Stimulated activated CD8-positive, alpha-beta memory T cell treated with anti-CD3 and anti-CD28 coated beads, Interleukin-7, amount 100 ng/mL, for 4 hours (primary cell): ENCODE measurements at places on chromosomes 1 and 21.
A peak's percentile ranks its signal among the peaks of the same experiment; 100 is the strongest.

- no peak for DNase-seq
Measured at GRCh38 chr1:213852107-213852506, 135.7 kb upstream of the PROX1 start.

DNA sequence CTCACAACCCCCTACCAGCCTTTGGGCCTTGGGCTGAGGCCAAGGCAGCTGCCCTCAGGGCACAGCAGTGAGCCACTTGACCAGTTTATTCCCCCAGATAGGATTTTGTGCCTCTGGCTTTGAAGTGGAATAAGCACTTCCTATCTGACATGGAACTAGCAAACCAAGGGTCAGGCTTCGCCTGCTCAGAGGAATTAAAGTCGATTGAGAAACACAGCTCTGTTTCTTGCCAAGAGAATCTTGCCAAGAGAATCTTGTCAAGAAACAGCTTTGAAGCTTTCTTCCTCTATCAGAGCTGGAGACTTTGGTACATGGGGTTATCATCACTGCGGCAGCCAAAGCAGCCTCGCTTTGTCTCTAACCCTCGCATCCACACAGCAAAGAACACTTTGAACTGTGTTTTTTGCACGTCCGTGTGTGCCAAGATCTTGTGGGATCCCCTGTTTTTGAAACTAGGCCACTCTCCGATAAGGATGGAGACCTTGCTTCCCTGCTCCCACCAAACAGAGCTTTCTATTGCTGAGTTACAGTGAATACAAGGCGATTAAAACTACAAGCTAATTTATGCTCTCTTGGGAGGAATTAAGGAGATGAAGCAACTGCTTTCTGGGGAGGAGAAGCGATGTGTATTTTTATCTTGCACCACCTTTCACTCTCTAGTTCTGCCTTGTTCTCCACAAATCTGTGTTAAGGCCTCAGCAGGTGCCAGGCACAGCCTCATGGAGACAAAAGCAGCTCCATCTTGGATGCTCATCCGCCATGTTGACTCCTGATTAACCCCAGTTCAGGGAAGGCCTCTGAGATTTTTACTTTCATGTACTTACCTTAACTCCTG, 67.3 kb downstream of the RHOU start:
- no peak for DNase-seq

DNA sequence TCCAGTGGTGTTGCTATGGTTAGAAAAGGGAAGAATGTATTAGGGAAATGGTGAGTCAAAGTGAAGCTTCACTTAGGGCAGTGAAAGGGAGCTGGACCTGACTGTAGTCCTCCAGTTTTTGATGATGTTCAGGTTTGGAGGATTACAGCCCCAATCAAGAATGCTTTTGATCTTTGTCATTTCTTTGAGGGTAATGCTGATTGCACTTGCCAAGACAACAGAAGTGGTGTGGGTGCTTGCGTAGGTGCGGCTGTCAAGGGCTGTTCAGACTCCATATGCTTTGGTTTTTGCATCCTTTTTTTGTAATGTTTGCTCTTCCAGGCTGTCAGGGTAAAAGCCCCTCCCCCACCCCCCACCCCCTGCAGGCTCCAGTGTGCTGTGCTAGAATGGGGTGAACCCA, 38.9 kb downstream of the HHAT start:
- DNase-seq, result no peak

GRCh38 chr1:26471498-26472319, 531 bp upstream of the HMGN2 start:
- peak; percentile 24 for DNase-seq

GRCh38 chr1:31199949-31200348, 39.7 kb downstream of the NKAIN1 start:
- DNase-seq, result no peak

- DNase-seq, result no peak
Measured at GRCh38 chr1:42305639-42306038, 29.4 kb downstream of the FOXJ3 start.

- no peak for DNase-seq
Measured at GRCh38 chr21:45457832-45458172, 52.8 kb downstream of the COL18A1 start.

GRCh38 chr1:30385246-30385995, 338.0 kb downstream of the MATN1 start:
- no peak for DNase-seq

DNA sequence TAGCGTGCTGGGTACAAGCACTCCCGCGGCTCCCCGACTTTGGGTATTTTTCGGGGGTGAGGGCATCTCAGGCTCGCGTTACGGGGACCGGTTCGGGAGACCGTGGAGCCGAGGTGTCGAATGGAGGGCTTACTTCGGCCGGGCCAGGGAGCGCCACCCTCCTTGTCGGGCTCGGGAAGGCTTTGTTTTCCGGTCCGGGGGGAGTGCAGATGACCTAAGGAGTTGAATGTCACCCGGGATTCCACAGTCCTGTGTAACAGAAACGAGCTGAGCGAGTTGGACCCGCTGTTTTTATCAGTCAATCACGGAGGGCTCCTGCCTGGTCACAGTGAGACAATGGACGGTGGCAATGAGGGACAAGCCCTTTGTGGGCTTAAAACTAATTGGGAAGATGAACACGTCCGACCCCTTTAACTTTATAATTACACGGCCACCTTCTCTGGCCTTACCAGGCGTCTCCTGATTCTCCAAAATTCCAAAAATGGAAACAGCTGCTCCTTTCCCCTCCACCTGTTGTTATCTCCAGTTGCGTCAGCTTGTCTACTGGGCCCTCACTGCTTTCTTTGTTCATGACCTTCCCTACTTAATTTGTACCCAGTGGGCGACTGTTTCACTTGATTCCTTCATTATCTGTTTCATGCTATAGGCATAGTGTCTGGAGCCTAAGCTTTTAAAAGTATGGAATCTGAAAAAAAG, 929 bp upstream of the TRIM45 start:
- DNase-seq, result no peak

DNA sequence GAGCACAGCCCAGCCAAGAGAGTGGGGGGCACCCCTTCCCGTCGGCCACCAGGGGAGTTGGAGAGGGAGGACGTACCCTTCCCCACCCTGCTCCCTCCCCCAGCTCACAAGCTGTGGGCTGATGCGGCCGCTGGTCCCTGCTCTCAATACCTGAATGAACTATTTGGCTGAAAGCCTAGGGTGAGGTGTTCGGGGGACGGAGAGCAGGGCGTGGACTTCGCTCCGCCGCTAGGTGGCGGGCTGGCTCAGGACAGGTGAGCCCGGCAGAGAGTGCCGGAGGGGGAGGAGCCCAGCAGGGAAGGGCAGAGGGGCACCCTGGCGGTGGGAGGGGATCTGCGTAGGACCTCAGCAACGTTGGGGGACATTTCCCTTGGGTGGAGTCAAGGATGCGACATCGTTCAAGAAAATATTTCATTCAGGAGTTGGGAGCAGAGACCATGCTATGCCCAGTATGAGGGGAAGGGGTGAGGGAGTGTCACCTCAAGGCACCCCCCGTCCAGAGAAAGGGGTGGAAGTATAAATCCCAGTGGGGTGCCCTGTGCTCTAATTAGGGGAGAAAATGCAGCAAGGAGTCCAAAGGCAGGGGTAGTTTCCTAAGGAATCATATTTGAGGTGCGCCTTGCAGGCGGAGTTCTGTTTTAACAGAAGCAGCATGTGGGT, 12.0 kb upstream of the RHBG start:
- DNase-seq, result peak; percentile 14

- no peak for DNase-seq
Measured at GRCh38 chr21:39451332-39452206, at the start of gene SH3BGR. Gene SH3BGR, plus strand, starts transcription at chr21:39451970. Its CDS starts 127 bp downstream, at chr21:39452097.

DNA sequence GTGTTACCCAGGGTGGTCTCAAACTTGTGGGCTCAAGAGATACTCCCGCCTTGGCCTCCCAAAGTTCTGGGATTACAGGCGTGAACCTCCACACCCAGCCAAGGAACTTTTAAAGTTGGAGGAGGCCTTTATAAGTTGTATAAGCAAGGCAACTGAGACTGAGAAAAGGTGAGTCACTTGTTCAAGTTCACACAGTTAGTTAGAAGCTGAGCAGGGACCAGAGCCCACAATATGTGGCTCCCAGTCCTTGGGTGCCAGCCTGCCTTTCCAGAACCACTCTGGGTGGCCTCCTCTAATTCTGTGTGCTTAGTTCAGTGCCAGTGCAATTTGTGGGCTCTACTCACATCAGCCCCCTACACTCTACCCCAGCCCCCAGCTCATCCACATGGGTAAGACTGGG, 3.7 kb downstream of the RAB25 start:
- no peak for DNase-seq

- no peak for DNase-seq
Measured at GRCh38 chr1:9890224-9890731, 19.8 kb downstream of the CTNNBIP1 start.

DNA sequence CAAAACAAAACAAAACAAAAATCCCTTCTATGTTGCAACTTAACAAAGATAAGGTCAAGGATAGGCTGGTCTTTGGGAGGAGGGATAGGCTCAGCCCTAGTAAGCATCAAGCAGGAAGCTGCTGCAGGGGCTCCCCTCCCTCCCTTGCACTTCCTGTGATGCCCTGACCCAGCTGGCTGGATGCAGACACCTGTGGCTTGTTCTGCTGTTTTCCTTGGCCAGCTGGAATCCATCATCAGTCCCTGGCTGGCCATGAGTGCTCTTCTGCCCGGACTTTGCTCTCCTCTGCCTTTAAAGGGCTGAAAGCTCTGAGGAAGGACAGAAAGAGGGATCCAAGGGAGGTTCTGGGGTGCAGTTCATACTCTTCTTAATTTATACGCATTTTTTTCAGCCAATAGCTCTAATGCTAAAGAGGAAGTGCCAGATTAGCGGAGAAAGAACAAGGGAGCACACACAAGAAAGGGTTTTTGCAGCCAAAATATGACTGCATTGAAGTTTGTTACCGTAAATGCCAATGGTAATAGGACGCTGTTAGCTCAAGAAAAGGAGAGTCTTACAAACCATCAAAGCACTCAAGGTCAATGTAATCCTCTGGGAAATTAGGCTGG, 19.9 kb upstream of the UBE2U start:
- no peak for DNase-seq

DNA sequence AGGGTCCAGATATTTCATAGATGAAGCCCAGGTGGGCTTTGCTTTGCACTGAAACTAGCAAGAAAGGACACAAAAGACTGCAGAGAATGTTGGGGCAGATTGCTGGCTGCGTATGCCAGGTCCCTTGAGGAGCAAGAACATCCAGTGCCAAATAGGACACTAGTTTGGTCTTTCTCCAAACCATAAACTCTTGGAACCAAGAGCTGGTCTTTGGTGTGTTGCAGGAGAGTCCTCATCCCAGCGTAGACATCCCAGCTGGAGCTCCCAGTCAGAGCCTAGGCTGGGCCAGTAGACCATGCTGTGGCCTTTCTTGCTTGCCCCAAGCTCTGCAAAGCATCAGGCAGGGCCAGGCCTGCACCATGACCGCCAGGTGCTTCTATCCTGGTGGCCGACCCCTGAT, 87.5 kb downstream of the ATP5PO start:
- no peak for DNase-seq

- DNase-seq, result no peak
Measured at GRCh38 chr1:225453797-225454648, 26.2 kb upstream of the LBR start.

DNA sequence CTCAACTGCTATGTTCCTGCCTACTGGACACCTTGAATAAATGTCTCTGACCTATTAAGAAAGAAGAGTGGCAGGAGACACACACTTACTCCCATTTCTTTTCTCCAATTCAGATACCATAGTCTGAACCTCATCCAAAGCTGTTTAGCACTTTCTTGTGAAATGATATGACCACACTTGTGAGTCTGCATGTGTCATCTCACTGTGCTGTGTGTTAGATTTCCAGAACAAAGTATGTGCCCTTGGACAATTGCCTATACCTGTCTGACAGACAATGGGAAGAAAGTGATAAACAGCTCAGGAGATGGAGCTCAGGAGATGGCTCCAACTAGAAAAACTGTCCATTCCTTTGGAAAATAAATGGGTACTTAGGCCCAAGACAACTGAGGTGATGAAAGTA, 48.4 kb downstream of the USP48 start:
- DNase-seq, result no peak

- DNase-seq, result peak; percentile 36
Measured at GRCh38 chr1:91731815-91732214, 154.1 kb downstream of the TGFBR3 start.

DNA sequence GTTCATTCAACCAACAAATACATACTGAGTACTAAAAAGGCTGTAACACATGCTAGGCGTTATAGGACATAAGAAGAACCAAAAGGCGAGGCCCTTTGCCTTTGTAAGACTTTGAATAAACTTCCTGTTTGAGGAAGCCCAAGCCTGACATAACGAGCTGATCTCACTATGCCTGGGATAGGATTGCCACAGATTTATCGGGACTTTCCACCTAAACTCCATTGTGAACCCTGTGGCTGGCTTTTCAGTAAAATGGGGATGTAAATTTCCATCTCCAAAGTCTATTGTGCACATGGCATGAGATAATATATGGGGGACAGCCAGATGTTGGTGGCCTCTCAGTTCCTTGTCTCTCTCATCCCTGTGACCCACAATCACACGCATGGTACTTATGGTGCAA, 41.9 kb downstream of the LMO4 start:
- DNase-seq, result no peak

GRCh38 chr1:30670240-30671060, 52.9 kb downstream of the MATN1 start:
- DNase-seq, result no peak

- DNase-seq, result no peak
Measured at GRCh38 chr1:71357708-71358107, 276.9 kb upstream of the ZRANB2 start.

DNA sequence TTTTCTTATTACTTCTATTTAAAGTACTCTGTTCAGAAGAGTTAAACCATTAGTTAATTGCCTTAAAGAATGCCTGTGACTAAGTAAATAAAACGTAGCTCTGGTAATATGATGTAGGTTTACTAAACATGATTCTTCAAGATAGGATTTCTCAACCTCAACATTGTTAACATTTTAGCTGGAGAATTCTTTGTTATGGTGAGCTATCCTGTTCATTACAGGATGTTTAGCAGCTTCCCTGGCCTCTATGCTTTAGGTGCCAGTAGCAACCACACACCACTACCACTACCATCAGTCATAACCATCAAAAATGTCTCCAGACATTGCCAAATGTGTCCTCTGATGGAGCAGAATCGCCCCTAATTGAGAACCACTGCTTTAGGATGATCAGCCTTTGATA, 10.7 kb downstream of the RPF1 start:
- DNase-seq, result no peak

GRCh38 chr1:222561656-222562055, 13.8 kb upstream of the HHIPL2 start:
- no peak for DNase-seq

DNA sequence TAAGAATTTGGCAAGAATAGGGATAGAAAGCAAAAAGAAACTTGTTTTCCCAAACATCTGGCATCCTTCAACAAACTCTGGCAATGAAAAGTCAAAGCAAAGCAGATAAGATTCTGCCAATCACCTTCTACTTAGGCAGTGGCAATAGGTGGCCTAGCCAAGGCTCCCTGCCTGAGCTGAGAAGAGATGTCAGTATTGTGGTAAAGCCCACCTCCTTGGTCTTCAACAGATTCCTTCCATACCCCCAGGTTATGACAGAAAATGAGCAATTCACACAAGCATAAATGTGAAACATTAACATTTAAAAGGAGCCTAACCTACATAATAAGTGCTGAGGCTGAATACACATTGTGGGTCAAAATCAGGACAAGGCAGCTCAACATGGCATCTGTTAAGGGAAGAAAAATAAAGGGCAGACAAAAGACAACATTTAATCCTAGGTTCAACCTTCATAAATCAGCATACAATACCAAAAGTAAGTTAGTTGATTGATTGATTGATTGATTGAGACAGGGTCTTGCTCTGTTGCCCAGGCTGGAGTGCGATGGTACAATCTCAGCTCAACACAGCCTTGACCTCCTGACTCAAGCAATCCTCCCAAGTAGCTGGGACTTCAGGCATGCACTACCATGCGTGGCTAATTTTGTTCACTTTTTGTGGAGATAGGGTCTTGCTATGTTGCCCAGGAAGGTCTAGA, 123.1 kb downstream of the AKT3 start:
- DNase-seq, result no peak
